ENCODE measurements at places on chromosomes 5 and 9.

DNA sequence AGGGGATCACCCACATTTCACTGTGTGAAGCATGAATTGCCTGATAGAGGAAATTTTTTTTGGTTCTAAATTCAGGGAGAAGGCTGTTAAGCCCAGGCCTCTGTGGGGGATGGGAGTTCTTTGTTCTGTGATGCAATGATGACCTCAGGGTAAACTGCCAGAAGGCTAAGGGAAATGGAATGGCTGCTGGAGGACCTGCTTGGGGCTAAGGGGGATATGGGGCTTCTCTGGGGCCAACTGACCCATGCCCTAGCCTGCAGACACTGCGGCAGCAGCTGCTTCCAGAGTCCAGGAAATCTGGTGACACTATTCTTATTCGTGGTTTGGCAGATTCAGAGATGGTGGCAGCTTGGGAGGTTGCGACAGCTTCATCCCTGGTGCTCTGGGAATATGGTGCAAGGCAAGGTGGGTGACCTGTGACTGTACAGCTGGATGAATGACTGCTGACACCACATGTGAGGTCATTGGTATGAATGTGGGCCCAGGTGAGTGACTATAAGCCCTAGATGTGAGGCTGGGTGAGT is 30.3 kb downstream of the VCP start:
- DNase-seq = no peak

DNA sequence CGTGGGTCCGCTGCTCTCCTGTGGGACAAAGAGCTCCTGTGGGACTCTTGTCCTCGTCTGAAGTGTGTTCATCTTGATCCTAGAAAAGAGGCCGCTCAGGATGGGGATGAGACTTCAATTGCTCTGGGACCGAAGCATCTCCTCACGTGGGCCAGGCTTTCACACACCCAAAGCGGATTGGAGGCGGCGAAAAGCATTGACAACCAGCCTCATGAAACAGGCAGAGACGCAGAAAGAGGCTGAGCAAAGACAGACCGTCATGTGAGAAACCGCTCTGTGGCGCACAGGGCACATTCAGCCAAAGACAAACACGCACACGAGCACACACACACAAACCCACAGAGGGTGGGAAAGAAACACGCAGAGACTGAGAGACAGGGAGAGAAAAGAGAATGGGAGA is 479.5 kb downstream of the SPATA31A7 start:
- no peak for DNase-seq

DNA sequence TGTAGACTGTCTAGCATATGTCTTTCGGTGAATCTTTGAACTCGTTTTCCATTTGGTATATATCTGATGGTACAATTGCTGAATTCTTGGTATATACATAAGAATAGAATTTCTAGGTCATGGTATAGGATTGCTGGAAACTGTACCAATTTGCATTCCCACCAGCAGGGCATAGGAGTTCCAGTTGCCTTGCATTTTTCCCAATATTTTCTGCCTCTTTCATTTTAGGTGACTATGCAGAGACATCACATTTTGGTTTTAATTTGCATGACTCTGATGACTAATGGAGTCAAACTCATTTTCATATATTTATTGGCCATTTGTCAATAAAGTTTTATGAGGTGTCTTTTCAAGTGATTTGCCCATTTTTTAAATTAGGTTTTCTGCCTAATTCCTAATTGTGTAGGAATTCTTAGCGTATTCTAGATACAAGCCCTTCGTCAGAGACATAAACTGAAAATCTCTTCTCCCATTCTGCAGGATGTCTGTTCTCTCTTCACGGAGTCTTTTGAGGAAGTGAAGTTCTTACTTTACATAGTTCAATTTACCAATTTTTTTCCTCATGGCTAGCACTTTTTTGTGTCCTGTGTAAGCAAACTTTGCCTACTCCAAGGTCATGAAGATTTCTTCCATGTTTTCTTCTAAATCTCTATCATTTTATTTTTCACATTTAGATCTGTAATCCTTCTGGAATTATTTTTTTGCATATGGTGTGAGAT is 28.9 kb upstream of the PDCD1LG2 start:
- DNase-seq = no peak

DNA sequence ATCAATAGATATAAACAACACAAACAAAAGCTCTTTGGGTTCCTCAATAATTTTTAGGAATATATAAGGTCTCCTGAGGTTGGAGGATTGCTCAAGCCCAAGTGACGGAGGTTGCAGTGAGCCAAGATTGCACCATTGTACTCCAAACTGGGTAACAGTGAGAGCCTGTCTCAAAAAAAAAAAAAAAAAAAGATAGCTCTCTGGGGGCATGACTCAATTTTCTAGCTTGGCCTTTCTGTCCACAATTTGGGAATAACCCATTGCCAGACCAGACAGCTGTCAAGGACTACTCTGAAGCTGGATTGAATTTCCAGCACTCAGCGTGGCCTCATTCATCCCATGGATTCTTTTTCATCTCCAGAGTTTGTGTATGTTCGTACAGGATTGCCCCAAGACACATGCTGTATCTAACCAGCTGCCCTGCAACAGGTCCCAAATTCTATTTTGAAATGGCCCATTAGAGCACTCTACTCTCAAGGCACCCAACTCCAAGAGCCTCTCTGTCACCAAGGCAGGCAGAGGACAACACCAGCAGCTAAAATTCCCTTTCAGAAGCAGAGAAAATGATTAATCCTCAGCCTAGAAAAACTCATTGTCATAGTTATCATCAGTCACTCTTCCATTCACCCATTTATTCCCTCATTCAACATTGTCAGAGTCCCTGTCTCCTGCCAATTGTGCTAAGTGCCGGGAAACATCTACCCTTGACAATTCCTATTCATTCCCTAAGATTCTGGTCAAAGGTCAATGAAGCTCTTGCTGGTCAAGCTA is 8.7 kb downstream of the FAM193B start:
- no peak for DNase-seq

GRCh38 chr5:775961-776861 is 8.3 kb downstream of the ZDHHC11B start:
- no peak for DNase-seq

- DNase-seq = no peak
Observed at GRCh38 chr5:110255194-110255593, 471.3 kb downstream of the TMEM232 start.

- DNase-seq = no peak
Observed at GRCh38 chr5:143896966-143897365, 85.0 kb downstream of the HMHB1 start.

DNA sequence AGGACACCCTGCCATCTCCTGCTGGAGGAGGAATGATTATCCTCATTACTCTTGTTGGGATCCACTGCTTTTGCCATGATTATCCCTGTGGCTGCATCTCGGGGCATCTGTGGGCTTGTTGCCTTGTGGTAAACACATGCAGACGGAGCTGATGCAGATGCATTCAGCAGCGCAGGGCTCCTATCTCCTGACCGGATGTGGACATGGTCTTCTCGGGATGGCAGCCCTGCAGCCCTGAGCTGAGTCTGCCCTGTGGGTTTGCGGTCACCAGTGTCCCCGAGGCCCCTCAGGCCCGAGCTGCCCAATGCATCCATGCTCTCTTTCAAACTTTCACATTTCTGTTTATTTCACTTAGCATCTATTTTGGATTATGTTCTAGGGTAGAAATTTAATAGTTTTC is 250.4 kb upstream of the IRX1 start:
- no peak for DNase-seq

GRCh38 chr9:24011009-24011717 is 185.1 kb upstream of the ELAVL2 start:
- DNase-seq = no peak

- DNase-seq = no peak
Observed at GRCh38 chr5:82364497-82364896, 86.3 kb upstream of the RPS23 start.

GRCh38 chr5:51573835-51574234 is 190.6 kb downstream of the ISL1 start:
- DNase-seq = no peak

DNA sequence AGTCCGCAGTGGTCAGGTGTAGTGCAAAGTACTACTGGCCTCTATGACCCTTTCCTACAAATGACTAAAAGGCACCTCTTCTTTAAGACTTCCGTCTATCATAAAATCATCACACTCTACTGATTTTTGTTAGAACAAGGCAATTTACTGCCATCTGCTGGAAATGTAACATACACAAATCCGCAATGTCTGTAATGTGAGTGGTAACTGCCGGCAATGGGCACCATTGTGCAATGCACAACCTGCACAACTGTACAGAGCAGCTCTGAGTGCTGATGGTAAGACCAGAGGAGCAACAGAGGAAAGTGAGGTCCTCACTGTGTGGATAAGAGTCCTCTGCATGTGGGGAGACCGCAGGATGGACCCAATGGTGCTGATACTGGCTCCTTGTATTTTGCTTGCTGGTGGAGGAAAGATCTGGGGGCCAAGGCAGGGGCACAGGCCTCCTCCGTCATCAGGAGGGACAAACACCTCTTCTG is 103.7 kb downstream of the ATPSCKMT start:
- DNase-seq = no peak

GRCh38 chr5:107696080-107696479 is 25.3 kb upstream of the EFNA5 start:
- no peak for DNase-seq

DNA sequence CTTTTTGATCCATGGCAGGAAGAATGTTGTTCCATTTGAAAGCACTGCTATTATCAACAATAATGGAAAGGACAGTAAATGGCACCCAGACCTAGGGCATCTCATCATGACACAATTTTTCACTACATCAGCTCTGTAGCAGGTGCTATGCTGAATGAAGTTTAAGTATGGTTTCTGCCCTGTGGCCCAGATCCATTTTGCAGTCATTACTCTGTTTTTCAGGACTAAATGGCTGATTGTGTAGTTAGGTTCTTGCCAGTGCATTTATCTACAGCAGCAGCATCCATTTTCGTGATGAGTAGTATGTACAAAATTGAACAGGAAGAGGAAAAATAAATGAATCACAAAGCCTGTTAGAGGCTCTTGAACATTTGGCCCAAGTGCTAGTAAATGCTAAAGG is 270.5 kb upstream of the CD180 start:
- no peak for DNase-seq

- no peak for DNase-seq
Observed at GRCh38 chr5:24188216-24188925, 456.4 kb downstream of the CDH10 start.

DNA sequence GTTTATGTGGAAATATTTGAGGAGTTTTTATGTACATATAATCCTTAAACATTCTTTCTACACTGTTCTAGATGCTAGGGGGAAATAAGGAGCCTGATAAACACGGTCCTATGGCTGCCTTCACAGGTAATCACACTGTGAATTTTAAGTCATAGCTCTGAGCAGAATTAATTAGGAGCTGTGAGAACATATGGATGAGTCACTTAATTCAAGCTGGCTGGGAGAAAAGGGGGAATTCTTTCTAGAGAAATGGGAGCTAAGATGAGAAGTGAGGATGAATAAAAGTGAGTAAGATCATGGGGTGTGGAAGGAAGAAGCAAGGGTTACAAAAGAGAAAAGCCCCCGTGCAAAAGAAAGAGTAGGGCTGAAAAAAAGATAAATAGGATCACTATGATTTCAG is 290.8 kb downstream of the DNAH5 start:
- no peak for DNase-seq

GRCh38 chr5:27308153-27308552 is 269.8 kb upstream of the CDH9 start:
- DNase-seq = no peak

DNA sequence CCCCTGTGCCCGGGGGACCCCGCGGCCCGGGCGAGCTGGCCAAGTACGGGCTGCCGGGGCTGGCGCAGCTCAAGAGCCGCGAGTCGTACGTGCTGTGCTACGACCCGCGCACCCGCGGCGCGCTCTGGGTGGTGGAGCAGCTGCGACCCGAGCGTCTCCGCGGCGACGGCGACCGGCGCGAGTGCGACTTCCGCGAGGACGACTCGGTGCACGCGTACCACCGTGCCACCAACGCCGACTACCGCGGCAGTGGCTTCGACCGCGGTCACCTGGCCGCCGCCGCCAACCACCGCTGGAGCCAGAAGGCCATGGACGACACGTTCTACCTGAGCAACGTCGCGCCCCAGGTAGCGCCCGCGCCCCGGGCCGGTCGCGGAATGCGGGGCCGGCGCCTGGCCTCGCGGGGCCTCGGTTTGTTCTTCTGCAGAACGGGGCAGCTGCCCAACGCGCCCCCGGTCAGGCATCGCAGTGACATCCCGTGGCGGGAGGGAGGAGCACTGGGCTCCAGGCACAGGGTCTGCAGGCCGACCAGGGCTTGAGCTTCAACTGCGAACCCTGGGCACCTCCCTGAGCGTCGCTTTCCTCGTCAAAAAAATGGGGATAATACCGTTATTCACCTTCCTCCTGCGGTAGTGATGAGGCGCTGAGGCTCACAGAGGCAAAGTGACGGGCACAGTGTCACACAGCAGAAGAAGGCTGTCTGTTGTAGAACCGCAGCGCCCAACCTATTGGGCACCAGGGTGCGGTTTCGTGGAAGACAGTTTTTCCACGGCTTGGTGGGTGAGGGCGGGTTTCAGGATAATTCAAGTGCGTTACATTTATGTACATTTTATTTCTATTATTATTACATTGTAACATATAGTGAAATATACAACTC is 777 bp downstream of the ENDOG start:
- peak; percentile 44 for DNase-seq

DNA sequence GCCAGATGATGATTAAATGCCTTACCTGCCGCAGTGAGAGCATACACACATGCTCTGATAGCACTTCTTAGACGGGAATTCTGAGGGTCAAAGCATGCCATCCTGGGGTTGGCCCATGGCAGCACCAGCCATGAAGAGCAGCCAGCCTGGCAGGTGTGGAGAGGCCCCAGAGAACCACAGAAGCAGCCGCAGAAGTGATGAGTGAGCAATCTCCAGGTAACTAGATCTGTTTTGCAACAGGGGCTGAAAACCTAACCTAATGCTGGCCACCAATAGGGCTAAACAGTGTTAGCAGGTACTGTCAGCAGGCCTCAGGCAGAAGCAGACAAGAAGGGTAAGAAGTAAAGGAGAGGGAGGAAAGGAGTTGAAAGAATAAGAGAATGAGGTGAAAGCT is 33.5 kb upstream of the HOMER1 start:
- DNase-seq = no peak

Data from stimulated activated CD4-positive, alpha-beta T cell treated with anti-CD3 and anti-CD28 coated beads, Interleukin-2, amount 100 ng/mL, for 48 hours (primary cell).